ENCODE measurements at places on chromosomes 11 and 22. TPM values are rescaled to one million over a fixed set of nuclear protein-coding genes. Genes with fewer than 3 reads are reported as not detected.
A peak's percentile ranks its signal among the peaks of the same experiment; 100 is the strongest.

GRIK4 gene
- 0.33 TPM for polyA plus RNA-seq

TENM4 gene
- polyA plus RNA-seq: 4.6 TPM

C11orf52 gene
- polyA plus RNA-seq: 0.32 TPM

TRIM6 gene
- 13.8 TPM for polyA plus RNA-seq

MS4A4E gene
- not detected for polyA plus RNA-seq

RFPL2 gene
- not detected for polyA plus RNA-seq

TYR gene
- not detected for polyA plus RNA-seq

DNA sequence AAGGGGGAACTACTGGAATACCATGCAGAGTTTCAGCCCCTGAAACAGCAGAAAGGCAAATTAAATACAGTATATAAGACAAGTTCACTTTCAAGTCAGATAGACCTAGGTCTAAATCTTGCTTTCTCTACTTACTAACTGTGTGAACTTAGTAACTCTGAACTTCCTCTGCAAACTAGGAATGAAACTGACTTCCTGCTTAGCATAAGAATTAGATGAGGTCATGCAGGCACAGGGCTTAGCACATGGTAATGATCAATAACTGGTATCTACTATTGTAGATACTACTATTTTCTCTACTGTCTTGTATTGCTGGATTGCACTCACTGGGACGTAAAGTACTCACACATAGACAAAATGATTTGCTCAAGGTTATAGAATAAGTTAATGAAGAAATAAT, 51.5 kb upstream of the MTNR1B start:
- DNase-seq: no peak

GRCh38 chr11:67505605-67506396, 638 bp upstream of the PITPNM1 start:
- DNase-seq: peak; percentile 88

- DNase-seq: no peak
These were observed 67.2 kb downstream of the SGSM1 start for GRCh38 chr22:24873226-24873625.

- peak; percentile 56 for DNase-seq
These were observed 47.2 kb downstream of the CCDC34 start for GRCh38 chr11:27315836-27316235.

DNA sequence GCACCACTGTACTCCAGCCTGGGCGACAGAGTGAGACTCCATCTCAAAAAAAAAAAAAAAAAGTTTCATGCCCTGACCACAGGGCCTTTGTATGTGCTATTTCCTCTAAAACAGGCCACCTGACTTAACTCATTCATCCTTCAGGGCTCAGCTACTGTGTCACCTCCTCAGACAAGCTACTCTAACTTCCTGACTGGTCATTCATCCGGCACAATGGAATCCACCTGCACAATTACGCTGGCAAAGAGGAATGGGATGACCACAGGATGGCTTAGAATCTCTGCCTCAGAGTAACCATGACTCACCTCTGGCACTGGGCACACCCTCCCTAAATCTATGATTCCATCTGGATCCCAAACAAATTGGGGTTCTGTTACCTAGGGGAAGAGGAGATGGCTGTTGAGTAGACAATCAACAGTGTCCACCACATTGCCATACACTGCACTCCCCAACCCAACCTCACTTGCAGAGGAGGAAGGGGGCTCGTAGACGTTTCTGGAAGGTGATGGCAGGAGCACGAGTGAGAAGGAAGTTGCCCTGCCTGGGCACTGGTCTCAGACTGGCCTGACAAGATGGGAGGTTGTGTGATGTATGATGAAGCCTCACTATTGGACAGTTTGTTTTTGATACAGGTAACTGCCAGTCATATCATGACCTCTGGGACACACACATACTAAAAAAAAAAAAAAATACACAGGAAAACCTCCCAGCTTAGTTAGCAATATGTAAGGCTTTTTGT, 22.8 kb upstream of the HMOX1 start:
- DNase-seq: peak; percentile 69

DNA sequence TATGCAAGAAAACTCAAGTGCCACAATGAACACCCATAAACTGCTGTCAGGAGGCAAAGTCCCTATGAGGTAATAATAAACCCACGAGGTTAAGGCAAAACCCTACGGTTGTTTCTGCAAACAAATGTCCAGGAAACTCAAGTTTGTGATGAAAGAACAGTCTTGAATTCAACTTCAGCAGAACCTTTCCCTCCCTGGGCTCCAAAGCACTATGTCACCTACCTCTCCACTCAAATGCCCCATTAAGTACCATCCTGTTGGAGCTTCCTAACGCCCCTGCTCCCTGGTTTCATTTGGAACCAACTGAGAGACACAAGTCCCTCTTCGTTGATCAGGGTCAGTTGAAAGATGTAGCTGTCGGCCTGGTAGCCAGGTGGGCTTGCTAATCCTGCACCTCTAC, 2.6 kb upstream of the C11orf91 start:
- DNase-seq: no peak

GRCh38 chr11:70756756-70757155, 358.4 kb downstream of the CTTN start:
- no peak for DNase-seq

DNA sequence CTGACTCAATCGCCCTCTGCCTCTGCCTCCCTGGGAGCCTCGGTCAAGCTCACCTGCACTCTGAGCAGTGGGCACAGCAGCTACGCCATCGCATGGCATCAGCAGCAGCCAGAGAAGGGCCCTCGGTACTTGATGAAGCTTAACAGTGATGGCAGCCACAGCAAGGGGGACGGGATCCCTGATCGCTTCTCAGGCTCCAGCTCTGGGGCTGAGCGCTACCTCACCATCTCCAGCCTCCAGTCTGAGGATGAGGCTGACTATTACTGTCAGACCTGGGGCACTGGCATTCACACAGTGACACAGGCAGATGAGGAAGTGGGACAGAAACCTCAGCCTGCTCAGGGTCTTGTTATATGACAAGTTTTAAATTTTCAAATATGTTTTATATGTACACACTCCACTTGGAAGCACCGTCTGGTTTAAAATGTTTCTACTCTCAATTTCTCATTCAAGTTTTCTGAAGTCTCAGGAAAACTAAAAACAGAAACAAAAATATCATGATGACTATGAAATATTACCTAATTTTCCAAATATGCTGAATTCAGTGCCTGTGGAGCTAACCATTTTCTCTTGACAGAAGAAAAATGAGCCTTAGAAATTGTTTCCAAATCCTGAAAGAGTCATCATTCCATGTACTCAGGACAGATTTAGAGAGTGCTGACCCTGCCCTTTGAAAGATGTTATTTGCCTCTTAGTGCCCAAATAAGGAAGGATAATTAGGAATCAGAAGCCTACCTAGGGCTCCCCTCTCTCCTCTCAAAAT, 48.8 kb upstream of the TOP3B start:
- no peak for DNase-seq

- DNase-seq: no peak
These were observed 175.2 kb downstream of the MAML2 start for GRCh38 chr11:96167787-96168186.

- no peak for DNase-seq
These were observed 416.5 kb downstream of the TMEM135 start for GRCh38 chr11:87454241-87454640.

- no peak for DNase-seq
These were observed 8.6 kb downstream of the LRRC75B start for GRCh38 chr22:24584166-24584790.

- DNase-seq: no peak
These were observed 28.7 kb downstream of the MIF start for GRCh38 chr22:23922921-23923320.

DNA sequence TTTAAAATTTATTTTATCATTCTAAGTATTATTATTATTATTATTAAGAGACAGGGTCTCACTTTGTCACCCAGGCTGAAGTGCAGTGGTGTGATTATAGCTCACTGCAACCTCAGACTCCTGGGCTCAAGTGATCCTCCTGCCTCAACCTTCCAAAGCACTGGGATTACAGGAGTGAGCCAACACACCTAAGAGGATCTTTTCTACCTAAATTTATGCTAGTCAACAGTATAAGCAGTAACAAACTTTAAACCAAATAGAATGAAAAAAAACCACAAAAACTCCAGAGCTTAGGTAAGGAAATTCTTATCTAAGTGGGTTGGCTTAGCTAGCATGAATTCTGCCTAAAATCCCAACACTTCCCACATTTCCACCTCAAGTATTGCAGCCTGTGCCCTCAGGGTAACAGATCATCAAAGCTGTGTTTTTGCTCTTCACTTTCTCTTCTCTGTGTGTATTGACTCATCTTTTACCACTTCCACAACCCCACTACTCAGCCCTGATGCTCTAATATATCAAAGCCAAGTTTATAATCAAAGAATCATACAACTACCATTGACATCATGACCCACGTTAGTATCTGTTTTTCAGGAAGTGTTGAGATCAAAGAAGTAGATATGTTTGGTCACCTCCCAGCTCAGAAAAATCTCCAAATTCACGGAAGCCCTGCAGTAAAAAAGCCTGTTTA, 93.7 kb upstream of the SPON1 start:
- DNase-seq: no peak

DNA sequence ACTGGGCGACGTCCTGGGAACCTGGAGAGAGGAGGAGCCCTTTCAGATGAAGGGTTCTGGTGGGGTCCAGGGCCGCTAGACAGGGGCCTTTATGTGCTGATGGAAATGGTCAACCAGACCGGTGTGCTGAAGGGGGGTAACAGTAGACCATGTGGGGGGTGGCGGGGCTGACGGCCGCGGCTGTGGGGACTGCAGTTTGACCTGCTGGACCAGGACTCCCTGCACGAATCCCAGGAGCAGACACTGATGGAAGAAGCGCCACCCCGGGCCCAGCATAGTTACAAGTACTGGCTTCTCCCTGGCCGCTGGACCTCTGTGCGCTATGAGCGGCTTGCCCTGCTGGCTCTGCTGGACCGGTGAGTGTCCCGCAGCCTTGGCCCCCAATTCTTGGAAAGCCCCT, 6.4 kb downstream of the PCNX3 start:
- DNase-seq: no peak

- no peak for DNase-seq
These were observed 1269.1 kb downstream of the TBC1D22A start for GRCh38 chr22:48031589-48031988.

DNA sequence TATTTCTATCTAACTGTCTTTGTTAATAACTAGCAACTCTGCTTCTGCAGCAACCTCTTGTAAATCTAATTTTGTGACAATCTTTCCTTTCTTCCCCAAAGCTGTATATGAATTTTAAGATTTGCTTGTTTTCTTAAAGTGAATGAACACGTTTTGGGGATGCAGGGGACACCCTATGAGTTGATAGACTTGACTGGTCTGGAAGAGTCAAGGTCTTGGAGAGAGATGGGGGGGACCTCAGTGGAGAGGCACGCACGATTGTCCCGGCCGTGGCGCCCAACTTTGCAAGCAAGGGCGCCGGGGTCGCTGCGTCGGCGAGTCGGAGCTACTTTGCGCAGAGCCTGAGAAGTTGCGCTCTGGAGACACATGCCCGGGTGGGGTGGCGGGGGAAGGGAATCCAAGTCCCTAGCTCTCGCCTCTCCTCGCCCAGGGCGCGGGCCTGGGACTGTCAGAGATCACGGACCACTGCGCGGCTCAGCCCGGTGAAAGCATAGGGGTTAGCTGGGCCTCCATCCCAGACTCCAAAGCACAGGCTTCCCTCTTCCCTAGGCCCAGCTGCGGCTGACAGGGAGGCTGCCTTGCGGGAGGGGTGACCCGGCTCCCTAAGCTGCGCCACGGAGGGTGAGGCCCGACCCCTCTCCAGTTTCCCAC, 854 bp downstream of the ABCC8 start:
- DNase-seq: no peak

DNA sequence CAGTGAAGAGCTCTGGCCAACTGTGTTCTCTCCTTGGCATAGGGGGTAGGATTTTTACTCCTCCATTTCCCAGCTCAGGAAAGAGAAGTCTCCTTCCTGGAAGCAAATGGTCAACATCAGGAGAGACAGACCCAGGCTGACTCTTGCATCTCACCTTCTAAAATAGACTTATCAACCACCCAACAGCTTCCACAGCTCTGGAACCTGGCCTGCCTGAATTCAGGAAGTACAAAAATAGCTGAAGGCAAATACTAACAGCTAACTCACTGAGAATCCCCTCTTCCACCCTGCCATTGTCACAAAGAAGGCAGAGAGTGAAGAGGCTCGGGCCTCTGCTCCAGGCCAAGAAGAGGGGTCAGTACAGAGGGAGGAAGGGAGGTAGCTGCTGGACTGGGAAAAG, 213.6 kb downstream of the NXPE2 start:
- no peak for DNase-seq

GRCh38 chr11:64694821-64695365, 28.1 kb downstream of the NRXN2 start:
- no peak for DNase-seq

GRCh38 chr11:62726156-62726914, 922 bp downstream of the HNRNPUL2 start:
- no peak for DNase-seq

DNA sequence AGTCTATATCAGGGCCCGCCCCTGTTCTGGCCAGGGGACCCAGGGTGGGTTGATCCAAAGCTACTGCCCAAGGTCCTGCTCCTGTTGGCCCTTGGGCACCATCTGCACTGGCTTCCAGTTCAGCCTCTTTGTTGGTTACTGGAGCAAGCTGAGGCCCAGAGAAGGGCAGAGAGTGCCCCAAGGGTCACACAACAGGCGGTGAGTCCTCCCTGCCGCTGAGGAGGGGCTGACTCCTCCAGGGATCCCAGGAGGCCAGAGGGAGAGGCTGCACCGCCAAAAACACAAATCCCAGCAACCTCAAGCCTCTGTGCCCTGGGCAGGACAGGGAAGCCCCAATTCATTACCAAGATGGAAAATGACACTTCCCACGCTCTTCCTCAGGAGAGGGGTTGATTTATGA, 61.3 kb downstream of the MACROD1 start:
- DNase-seq: no peak

- DNase-seq: no peak
These were observed 471.5 kb downstream of the LRRC4C start for GRCh38 chr11:40987776-40988435.

DNA sequence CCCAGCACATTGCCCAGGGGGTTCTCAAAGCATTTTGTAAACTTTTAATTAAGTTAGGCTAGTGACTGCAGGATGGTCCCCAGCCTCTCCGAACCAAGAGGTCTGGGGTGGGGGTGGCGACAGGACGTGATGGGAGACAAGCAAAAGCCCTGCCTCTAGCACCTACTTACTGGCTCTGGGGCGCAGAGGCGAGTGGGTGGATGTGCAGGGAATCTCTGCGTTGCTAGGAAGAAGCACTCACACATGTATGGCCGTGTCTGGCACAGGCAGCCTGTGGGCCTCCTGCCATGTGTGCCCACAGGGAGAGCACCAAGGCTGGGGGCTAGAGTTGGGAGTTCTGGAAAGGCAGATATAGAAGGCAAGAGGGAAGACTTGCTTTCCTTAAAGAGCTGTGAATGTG, 6.3 kb downstream of the OPCML start:
- no peak for DNase-seq

- peak; percentile 70 for DNase-seq
These were observed 67.0 kb downstream of the MAML2 start for GRCh38 chr11:96275801-96276594.

All from fibroblast of lung (primary cell).